ENCODE measurements at places on chromosomes 11 and 22.

GRCh38 chr11:121595717-121596161 lies 143.0 kb upstream of the SORL1-AS1 start:
- DNase-seq, result no peak

DNA sequence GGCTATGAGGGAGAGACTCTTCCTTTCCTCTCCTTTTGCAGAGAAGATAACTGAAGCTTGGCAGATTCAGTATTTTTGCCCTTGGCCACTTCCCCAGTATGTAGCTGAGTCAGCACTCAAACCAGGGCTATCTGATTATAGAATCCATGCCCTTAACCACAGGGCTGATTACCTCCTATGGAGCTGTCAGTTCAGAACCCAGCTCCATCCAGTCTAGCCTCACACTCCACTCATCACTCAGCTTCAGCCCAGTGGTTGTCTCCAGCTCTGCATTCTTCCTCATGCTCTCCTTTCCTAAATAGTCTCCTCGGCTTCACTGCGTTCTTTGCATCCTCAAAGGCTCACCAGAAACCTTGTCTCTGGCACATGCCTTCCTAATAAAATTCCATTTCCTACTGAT lies 151.6 kb upstream of the BLID start:
- no peak for DNase-seq

DNA sequence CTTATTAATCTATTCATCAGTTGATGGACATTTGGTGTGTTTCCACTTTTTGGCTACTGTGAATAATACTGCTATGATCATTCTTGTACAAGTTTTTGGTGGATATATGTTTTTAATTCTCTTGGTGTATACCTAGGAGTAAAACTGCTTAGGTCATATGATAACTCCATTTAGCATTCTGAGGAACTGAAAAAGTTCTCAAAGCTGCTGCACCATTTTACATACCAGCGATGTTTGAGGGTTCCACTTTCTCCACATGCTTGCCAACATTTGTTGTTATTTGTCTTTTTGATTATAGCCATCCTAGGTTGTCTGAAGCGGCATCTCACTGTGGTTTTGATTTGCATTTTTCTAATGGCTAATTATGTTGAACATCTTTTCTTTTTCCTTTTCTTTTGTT lies 4.1 kb upstream of the ACER3 start:
- DNase-seq, result no peak

DNA sequence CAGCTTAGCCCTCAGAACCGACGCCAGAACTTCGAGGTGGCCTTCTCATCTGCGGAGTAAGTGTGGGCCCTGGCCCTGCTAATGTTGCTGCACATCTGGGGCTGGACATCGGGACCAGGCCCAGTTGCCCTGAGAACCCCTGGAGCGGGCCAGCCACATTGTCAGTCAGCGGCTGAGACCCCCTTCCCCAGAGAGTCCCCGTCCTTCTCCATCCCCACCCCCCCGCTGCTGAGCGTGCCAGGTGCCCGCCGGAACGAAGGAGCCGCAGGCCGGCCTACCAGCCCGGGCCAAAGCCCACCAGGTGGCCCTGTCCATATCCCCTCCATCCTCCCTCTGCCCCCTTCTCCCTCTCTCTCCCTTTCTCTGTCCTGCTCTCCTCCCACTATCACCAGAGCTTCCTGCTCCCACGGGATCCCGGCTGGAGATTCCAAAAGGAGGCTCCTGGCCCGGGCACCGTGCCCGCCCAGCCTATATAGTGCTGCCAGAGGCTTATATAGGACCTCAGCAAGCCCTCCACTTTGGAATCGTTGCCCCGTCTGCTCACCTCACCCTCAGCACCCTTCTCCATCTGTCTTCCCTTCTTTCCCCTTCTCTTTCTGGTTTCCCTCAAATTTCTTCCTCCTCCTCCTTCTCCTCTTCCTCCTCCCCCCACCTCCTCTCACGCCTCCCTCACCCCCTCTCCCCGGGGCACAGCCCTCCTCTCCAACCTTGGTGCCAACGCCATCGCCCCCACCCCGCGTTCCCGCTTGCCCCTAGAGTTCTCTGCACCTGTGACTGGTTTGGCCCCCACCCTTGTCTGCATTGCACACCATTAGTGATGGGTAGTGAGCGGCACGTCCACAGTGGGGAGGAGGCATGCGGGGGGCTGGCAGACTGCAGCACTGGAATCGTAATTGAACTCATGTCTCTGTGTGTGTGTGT lies 7.3 kb downstream of the SELENOM start:
- DNase-seq, result no peak

- DNase-seq, result no peak
Measured at GRCh38 chr11:119795231-119795630, 66.2 kb upstream of the NECTIN1 start.

- DNase-seq, result no peak
Measured at GRCh38 chr11:22190827-22191463, 1.9 kb upstream of the ANO5 start.

DNA sequence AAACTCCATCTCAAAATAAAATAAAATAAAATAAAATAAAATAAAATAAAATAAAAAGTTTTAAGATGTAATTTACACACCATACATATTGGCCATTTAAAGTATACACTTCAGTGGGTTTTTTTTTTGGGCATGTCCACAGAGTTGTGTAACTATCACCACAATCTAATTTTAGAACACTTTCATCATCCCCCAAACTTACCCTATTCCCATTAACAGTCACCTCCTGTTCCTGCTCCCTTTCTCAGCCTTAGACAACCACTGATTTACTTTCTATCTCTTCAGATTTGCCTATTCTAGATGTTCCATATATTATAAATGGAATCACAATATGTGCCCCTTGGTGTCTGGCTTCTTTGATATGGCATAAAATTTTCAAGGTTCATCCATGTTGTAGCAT lies 4.6 kb upstream of the ACER3 start:
- no peak for DNase-seq

DNA sequence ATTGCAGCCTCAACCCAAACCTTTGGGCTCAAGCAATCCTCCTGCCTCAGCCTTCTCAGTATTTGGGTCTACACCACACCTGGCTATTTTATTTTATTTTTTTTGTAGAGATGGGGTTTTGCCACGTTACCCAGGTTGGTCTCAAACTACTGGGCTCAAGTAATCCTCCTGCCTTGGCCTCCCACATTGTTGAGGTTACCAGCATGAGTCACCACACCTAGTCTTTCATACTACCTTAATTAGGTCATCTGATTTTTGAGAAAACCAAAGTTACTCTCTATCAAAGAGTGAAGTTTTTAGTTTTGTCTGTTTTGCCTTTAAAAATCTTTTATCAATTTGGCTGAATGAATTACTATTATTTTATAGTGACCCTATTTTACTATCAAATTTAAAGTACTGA lies 335.6 kb upstream of the LRRC4C start:
- DNase-seq, result no peak

GRCh38 chr11:10318527-10318802 lies 13.6 kb downstream of the ADM start:
- no peak for DNase-seq

DNA sequence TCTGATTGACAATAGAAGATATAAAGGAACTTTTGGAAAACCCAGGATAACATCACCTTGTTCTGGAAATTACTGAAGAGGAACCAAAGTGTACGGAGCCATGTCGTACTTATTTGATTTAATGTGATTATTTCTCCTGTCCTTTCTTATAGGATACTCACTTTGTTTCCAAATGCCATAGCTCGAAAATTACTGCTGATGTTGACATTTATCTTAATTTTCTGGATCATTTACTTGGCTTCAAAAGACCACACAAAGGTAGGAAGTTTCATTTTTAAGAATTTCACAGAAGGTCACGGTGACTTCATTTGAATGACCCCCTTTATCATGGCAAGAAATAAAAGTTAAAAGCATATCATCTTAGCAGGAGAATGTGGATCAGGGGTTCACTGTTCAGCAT lies 1.2 kb downstream of the NXPE2 start:
- DNase-seq, result no peak

GRCh38 chr22:38641476-38642040 lies 14.6 kb downstream of the FAM227A start:
- no peak for DNase-seq

- no peak for DNase-seq
Measured at GRCh38 chr11:128388206-128388815, 199.0 kb downstream of the ETS1 start.

GRCh38 chr11:17864478-17864941 lies 129.9 kb downstream of the KCNC1 start:
- DNase-seq, result no peak

GRCh38 chr11:64303109-64304031 lies 2.0 kb upstream of the ESRRA start:
- no peak for DNase-seq

GRCh38 chr22:41544671-41545476 lies 604 bp upstream of the POLR3H start:
- no peak for DNase-seq

GRCh38 chr11:10452211-10452767 lies 2.8 kb upstream of the AMPD3 start:
- DNase-seq, result no peak

DNA sequence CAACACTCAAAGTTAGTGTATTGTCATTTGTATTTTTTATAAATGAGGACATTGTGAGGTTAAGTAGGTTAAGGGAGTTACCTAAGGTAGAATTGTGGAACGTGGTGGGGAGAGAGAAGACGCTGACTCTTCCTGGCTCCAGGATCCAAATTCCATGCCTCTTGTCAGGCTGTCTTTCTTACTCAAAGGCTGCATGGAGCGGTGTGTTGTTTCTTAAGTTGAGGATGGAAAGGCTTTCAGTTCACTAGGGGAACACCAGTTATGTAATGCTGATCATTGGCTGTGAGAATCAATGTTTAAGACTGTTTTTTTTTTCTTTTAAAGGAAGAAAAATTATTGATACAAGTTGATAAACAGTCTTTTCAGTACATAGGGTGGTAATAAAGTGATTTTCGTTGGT lies 2.9 kb downstream of the UBE2L3 start:
- no peak for DNase-seq

DNA sequence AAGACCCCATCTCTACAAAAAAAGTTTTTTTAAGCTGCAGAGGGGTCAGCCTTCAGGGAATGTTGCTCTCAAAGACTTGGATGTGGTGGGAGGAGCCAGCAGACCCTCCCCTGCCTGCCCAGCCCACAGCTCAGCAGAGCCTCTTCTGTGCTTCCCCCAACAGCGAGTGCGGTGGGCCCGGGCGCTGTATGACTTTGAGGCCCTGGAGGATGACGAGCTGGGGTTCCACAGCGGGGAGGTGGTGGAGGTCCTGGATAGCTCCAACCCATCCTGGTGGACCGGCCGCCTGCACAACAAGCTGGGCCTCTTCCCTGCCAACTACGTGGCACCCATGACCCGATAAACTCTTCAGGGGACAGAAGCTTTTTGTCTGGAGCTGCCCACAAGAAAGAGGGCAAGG lies 10.5 kb downstream of the TMA7B start:
- DNase-seq, result no peak

GRCh38 chr11:129493746-129494145 lies 118.1 kb downstream of the BARX2 start:
- no peak for DNase-seq

GRCh38 chr22:23225337-23225723 lies 45.0 kb downstream of the BCR start:
- no peak for DNase-seq

- DNase-seq, result no peak
Measured at GRCh38 chr22:43152357-43153071, 1.2 kb downstream of the TSPO start.

- DNase-seq, result no peak
Measured at GRCh38 chr11:134738581-134738980, 326.5 kb upstream of the B3GAT1 start.

GRCh38 chr22:17346578-17346977 lies 22.7 kb upstream of the CECR2 start:
- DNase-seq, result no peak

DNA sequence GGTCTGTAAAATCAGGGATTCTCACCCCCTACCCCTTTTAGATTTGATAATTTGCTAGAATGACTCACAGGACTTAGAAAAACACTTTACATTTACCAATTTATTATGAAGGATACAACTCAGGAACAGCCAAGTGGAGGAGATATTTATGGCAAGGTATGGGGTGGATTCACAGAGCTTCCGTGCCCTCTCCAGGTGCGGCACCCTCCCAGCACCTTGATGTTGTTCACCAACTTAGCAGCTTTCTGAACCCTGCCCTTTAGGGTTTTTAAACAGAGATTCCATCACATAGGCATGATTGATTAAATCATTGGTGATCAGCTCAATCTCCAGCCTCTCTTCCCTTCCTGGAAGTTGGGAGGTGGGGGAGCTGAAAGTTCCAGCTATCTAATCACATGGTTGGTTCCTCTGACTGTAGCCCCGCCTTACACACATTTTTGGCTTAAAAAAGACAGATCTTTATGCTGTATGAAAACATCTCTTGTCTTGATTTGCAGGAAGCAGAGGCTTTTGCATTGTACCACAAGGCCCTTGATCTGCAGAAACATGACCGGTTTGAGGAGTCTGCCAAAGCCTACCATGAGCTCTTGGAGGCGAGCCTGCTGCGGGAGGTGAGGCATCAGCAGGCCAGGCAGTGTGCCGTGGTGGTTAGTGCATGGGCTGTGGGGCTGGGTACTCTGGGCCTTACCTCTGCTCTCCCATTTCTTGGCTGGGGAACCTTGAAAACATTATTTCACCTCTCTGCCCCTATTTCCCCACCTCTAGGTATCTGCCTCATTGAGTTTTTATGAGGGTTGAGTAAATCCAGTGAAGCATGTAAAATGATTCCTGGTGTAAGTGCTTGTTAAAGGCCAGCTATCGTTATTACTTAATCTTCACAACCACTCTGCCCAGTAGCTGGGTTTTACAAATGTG lies 27.0 kb downstream of the CABIN1 start:
- DNase-seq, result no peak

- DNase-seq, result no peak
Measured at GRCh38 chr11:122167100-122167499, 51.1 kb upstream of the BLID start.

DNA sequence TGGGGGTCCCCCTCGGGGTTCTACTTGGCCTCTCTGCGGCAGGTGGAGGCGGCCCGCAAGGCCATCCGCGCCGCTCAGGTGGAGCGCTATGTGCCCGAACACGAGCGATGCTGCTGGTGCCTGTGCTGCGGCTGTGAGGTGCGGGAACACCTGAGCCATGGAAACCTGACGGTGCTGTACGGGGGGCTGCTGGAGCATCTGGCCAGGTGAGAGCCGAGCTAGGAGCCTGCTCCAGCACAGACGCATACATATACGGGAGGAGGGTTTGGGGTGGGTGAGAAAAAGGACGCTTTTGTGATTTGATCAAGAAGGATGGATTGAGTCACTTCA lies 415 bp downstream of the CENATAC start:
- no peak for DNase-seq
